ENCODE measurements at places on chromosomes 3 and 15. TPM values are rescaled to one million over a fixed set of nuclear protein-coding genes. Genes with fewer than 3 reads are reported as not detected.

DNA sequence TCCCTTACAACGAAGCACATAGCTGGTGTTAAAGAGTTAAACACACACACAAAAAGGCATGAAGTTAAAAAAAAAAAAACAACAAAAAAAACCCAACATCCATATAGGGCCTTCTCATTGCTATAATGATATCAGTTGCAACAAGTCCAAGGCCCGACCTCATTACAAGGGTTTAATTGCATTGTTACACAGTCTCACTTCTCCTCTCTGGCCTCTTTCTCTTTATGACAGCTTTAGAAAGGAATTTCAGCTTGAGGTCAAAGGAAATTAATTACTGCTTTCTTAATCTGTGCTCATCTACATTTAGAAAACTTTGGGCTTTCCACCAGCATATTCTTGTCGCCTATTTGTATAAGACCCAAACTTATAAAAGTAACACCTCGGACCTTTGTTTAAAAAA is 342.1 kb downstream of the NR2F2 start:
- no peak for DNase-seq
- H3K36me3 ChIP-seq = no peaks in the 10 kb centered on the region
- H3K4me3 ChIP-seq = no peak overlapping the region
- no peaks in the 10 kb centered on the region for H3K4me1 ChIP-seq
- H3K27me3 ChIP-seq = no peaks in the 10 kb centered on the region

DNA sequence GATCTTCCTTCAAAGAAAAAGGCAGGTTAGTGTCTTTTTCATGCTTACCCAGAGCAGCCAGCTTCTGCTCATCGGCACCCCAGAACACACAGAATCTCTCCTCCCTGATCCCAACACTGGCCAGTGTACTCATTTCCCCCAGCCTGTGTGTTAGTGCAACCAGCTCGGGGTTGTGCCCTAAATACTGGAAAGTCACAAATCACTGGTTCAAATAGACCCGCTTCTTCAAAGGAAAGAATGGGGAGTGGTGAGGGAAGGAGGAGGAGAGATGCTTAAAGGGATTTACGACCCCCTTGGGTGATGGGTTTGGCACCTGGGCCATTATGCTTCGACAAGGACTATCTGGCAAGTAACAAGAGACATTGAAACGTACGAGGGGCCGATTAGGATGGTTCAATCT is 114.0 kb downstream of the FOXB1 start:
- H3K27me3 ChIP-seq = no peaks in the 10 kb centered on the region
- H3K4me3 ChIP-seq = peak overlapping the region; percentile 42

GRCh38 chr3:55704521-55704920 is 217.4 kb upstream of the WNT5A start:
- DNase-seq = no peak
- peaks cover 7% of the 10 kb centered on the region for H3K4me1 ChIP-seq
- H3K4me3 ChIP-seq = no peak overlapping the region
- H3K36me3 ChIP-seq = no peaks in the 10 kb centered on the region

GRCh38 chr15:51907136-51907862 is 64.3 kb downstream of the LEO1 start:
- no peaks in the 10 kb centered on the region for H3K36me3 ChIP-seq
- H3K4me3 ChIP-seq = no peak overlapping the region
- no peaks in the 10 kb centered on the region for H3K27me3 ChIP-seq

GRK7 gene
- not detected for polyA plus RNA-seq

- no peak for DNase-seq
- H3K27me3 ChIP-seq = no peaks in the 10 kb centered on the region
- peaks cover 2% of the 10 kb centered on the region for H3K4me1 ChIP-seq
- H3K4me3 ChIP-seq = no peak overlapping the region
Measured at GRCh38 chr3:4754180-4755086, 224.8 kb upstream of the BHLHE40 start.

- H3K36me3 ChIP-seq = no peaks in the 10 kb centered on the region
- DNase-seq = no peak
- H3K4me1 ChIP-seq = no peaks in the 10 kb centered on the region
- H3K4me3 ChIP-seq = no peak within 1 kb of the TSS
Measured at GRCh38 chr3:132317229-132317948, at the start of gene ACP3. Gene ACP3 (plus strand): TSS chr3:132317407. CDS start chr3:132317457, 50 bp downstream.

DNA sequence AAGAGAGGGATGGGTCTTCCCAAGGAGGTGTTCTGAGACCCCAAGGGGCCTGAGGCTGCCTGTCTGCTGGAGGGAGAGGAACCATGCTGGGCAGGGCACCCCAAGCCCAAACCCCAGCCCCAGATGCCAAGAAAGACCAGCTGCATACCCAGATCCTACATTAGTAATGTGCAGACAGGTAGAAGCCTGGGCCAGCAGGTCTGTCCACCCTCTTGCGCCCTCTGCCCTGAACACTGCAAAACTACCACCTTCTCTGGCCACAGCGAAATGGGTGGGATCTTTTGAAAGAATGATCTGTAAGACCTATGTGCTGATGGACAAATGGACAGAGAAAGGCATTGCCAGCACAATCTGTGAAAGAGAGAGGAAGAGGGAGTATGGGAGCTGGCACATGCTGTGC is 283.2 kb downstream of the EPHB1 start:
- H3K36me3 ChIP-seq = no peaks in the 10 kb centered on the region
- H3K4me1 ChIP-seq = no peaks in the 10 kb centered on the region
- no peak overlapping the region for H3K27ac ChIP-seq
- no peak overlapping the region for H3K4me3 ChIP-seq
- DNase-seq = no peak
- no peaks in the 10 kb centered on the region for H3K27me3 ChIP-seq

ALDH1A2 gene
- polyA plus RNA-seq = 0.13 TPM

ISLR2 gene
- polyA plus RNA-seq = 0.47 TPM

DNA sequence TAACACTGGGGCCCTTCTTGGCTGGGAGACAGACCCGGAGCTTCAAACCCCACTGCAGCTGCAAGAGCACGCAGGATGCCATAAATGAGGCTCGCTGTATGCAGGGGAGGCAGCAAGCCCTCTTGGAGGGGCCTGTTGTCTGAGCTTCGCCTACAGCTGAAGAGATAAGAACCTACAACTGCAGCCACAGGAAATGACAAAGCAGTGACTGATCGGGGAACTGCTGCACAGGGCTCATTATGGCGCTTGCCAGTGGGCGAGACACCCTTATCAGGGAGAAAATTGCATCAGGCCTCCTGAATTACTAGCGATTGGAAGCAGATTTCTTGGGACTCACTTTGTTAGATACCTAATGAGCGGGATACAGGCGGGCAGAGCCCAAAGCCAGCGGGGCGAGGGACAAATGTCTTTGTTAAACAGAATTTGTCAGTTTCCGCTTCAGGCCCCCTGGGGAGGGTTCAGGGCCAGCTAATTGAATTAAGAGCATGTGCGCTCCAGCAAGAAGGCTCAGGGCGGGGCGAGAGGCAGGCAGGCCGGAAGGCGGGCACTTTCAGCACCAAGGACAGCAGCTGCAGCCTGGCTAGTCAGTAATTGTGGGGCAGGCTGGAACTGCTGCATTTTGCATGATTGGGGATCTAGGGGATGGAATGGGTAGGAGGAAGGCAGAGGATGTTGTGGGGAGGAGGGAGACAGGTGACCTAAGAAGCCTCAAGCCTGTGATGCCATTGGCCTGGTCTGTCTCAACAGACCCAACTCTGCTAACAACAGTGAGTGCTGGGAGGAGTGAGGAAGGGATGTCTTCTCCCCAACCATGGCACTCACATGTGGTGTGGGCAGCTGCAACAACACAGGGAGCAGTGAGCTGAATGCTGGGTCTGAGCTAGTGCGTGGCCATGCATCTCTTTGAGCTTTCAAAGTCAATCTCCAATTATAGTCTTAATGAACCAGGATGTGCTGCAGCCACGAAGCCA is 55.3 kb downstream of the CCDC33 start:
- H3K27me3 ChIP-seq = peaks cover 10% of the 10 kb centered on the region
- H3K27ac ChIP-seq = no peak overlapping the region
- H3K4me3 ChIP-seq = no peak overlapping the region
- no peaks in the 10 kb centered on the region for H3K36me3 ChIP-seq
- peaks cover 3% of the 10 kb centered on the region for H3K4me1 ChIP-seq
- peak; percentile 98 for DNase-seq

DNA sequence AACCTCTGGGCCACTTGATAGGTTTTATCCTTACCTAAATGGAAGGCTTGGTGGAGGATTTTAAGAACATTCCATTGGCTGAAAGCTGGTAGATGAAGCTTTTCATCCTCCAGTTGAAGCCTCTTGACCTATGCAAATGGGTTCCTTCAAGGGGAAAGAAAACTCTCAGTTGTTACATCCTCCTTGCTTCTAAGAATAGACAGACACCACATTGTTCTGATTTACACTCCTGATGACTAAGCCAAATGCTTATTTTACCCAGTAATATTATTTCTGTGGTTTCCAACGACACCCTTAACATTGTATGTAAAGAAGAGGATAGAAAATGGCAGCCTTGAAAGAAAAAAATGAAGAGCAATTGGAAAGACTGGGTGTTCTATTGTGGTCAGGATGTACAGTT is 480.5 kb downstream of the OTOL1 start:
- H3K4me3 ChIP-seq = no peak overlapping the region
- no peaks in the 10 kb centered on the region for H3K4me1 ChIP-seq
- H3K27ac ChIP-seq = no peak overlapping the region
- no peak for DNase-seq
